ENCODE measurements at places on chromosomes 7 and 10.

DNA sequence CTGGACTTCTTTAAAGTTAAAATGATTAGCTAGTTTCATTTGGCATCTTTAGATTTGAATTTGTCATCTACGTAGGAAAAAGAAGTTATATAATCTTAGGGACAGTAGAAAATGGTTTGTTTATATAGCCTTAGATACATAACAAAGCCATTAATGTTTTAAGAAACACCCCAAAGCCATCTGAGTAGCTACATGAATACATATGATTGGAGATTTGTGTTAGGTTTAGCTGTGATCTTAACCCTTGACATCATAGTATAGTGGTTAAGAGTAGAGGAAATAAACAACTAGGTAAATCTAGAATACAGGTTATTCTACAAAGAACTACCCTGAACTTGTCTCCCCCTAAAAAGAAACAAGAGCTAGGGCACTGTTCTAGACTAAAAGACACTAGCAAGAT, 18.1 kb downstream of the SAMD8 start:
- no peak for DNase-seq

GRCh38 chr7:77383333-77383740, 32.8 kb downstream of the GSAP start:
- no peak for DNase-seq

DNA sequence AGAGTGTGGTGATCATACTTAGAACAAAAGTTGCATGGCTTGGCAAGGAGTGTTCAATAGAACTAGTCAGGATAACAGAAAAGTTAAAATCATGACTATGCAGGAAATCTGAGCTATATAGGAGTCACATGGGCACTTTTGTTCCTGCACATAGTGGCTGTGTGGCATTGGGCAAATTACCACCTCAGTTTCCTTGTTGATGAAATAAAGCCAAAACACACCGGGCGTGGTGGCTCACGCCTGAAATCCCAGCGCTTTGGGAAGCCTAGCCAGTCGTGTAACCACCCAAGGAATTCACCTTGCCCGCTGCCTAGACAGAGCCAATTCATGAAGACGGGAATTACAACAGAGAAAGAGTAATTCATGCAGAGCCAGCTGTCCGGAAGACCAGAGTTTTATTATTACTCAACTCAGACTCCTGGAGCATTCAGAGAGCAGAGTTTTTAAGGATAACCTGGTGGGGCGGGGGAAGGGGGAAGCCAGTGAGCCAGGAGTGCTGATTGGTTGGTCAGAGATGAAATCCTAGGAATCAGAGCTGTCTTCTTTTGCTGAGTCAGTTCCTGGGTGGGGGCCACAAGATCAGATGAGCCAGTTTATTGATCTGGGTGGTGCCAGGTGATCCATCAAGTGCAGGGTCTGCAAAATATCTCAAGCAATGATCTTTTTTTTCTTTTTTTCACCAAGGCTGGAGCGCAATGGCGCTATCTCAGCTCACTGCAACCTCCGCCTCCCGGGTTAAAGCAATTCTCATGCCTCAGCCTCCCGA, 6.4 kb upstream of the MKRN1 start:
- DNase-seq, result no peak

GRCh38 chr7:4523219-4523618, 158.9 kb upstream of the FOXK1 start:
- no peak for DNase-seq

GRCh38 chr7:5584096-5584495, 160.5 kb upstream of the TNRC18 start:
- DNase-seq, result no peak

DNA sequence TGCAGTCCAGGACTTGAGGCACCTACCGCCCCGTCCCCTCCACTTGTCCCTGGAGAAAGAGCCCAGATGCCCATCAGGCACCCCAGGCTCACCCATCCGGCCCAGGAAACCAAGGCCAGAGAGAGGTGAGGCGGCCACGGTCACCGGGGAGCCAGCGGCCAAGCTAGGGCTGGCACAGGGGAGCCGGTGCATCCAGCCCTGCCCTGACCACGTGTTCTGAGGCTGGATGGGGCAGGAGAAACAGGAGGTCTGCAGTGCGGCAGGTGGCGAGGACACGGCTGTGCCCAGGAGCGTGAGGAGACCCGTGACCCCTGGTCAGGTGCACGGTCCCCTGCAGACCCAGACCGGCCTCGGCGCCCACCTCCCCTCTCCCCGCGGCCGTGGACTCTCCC, 27.6 kb downstream of the UNCX start:
- no peak for DNase-seq

DNA sequence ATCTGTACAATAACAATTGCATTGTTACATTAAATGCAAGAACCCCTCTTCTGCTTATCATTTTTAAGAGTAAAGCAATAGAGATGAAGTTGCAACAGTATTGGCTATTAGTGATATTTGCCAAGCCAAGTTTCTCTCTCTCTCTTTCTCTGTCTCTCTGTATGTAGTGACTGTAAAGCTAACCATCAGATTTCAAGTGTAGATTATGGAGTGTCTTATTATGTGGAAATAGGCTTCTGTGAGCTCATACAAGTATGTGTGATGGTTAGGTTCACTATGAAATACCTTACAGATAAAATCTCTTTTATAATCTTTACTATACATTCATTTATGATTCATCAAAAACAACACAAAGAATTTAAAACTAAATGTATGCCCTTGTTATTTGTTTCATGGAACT, 28.6 kb upstream of the NRP1 start:
- DNase-seq, result no peak

GRCh38 chr7:158103378-158103777, 484.2 kb downstream of the PTPRN2 start:
- no peak for DNase-seq

DNA sequence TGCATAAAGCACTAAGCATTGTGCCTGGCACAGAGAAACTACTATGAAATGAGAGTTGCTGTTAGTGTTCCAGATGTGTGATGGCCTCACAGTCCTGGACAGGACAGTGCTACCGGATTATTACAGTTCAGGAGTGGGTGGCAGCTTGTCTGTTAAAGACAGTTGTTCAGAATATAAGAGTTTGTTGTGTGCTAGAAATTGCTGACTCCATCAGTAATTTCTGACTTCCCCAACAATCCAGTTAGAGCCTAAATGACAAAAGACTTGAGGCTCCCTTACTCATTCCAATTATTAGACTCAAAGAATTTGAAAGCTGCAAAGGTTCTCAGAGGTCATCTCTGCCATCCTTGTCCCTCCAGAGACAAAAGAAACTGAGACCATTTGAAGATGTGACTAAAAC, 34.3 kb upstream of the DNAJB12 start:
- no peak for DNase-seq

DNA sequence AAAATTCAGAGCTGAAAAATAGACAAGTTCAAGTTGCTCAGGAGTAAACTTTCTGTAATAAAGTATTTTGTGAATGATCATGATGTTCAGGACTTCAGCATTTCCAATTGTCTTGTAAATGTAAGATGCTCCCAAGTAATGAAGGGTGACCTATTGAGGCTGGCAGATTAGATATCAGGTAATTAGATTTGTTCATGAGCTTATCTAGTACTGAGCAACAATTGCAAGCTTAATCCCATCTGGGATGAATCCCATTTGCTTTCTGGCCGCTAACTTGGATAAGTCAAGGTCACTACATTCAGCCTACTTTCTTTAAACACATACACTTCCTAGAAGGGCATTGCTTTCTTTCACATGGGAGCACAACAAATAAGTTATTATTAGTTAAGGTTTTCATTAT, 82.4 kb upstream of the ITGB1 start:
- DNase-seq, result no peak

DNA sequence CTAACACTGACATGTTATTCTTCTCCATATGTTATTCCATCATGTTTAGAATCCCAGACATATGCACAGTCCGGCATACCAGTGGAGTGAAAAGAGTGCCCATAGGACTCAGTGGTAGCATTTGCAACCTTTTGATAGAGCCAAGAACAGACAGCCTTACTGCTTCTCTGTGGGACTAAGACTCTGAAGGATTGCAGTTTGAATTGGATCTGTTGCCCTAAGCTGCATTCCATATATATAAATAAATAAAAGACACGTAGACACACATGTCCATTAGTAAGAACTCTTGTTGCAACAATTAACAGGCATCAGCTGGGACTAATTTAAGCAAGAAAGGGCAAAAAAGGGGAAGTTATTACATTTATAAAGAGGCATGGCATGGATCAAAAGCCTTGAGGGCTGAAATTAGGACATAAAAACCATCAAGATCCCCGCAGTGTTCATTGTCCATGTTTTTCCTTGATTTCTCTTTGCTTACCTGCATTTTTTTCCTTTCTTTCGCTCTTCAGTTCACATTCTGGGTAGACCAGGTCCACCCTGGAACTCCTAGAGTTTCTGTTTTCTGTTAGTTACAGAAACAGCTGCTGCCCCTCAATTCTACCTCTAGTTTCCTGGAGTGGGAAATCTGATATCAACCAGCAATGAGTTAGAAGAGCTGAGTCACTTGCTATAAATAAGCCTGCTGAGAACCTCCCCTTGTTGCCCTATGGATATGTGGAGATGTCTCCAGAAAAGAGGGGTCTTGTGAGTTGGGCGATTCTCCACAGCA, 132.4 kb downstream of the SORCS1 start:
- no peak for DNase-seq

- no peak for DNase-seq
Measured at GRCh38 chr7:19369182-19369581, 224.0 kb upstream of the FERD3L start.

- no peak for DNase-seq
Measured at GRCh38 chr10:76429368-76430060, 998.1 kb downstream of the LRMDA start.

DNA sequence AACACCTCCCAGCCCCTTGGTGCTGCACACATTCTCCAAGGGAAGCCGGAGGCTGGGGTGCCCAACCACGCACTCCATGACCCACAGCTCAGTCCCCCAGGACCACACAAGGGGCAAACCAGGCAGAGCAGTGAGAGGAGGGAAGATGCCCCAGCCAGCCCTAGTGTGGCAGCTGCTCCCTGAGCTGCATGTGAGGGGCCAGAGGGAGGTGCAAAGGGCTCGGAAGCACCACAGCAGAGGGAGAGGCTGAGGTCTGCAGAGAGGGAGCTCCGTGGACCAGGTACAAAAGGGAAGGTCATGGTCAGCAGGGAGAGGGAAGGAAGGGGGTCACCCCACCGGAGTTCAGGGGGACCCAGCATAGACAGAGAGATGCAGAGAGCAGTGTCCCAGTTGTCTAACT, 1.5 kb upstream of the CALML5 start:
- no peak for DNase-seq

GRCh38 chr10:69123306-69123746, 652 bp upstream of the VPS26A start:
- DNase-seq, result no peak

- DNase-seq, result no peak
Measured at GRCh38 chr10:12637649-12638048, 288.3 kb downstream of the CAMK1D start.

- no peak for DNase-seq
Measured at GRCh38 chr10:60031664-60032063, 125.3 kb upstream of the CCDC6 start.

GRCh38 chr7:95596198-95597063, at the start of gene PDK4:
PDK4 (minus strand) TSS chr7:95596516; CDS start chr7:95596293, 223 bp downstream.
- no peak for DNase-seq

DNA sequence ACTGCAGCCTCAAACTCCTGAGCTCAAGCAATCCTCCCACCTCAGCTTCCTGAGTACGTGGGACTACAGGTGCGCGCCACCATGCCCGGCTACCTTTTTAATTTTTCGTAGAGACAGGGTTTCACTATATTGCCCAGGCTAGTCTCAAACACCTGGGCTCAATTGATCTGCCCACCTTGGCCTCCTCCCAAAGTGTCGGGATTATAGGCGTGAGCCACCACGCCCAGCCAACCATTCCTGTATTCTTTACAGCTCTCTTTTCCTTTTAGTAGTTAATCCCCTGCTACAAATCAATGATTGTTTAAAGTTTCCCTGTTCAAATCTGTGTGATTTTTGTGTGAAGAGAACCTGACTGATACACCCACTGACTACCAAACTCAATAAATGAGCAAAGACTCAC, 75.4 kb upstream of the SVIL start:
- DNase-seq, result no peak

GRCh38 chr7:79377097-79377496, 76.4 kb downstream of the MAGI2 start:
- DNase-seq, result no peak

- no peak for DNase-seq
Measured at GRCh38 chr7:100221231-100221718, 1.5 kb downstream of the PVRIG start.
